ENCODE measurements at places on chromosomes 12 and 14.

DNA sequence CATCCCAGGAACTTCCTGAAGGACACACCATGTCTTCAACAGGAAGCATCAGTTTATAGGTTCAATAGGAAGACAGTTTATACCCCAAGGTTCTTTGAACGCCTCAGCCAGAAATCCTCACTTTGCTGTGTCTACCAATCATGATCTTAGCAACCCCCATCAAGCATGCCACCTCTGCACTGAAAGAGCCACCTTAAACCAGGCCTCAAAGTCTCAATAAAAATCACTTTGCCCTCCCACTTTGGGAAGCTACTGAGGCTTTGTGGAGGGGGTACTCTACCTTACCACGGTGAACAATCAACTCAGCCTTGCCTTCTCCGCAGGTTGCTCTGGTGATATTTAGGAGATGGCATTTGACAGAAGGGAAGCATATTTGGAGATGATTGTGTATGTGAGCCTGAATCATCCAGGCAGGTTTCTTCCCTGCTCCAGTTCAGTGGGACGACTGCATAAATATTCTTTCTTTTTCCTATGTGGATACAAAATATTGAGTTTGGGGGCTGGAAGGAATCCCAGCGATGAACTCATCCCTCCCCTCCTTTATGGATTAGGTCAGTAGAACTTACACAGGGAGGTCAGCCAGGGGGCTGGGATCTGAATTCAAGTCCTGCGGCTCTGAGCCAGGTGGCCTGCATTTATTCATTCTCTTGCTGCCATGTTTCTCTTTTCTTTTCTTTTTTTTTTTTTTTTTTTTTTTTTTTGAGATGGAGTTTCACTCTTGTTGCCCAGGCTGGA, 42.8 kb upstream of the VASH1 start:
- DNase-seq: no peak

DNA sequence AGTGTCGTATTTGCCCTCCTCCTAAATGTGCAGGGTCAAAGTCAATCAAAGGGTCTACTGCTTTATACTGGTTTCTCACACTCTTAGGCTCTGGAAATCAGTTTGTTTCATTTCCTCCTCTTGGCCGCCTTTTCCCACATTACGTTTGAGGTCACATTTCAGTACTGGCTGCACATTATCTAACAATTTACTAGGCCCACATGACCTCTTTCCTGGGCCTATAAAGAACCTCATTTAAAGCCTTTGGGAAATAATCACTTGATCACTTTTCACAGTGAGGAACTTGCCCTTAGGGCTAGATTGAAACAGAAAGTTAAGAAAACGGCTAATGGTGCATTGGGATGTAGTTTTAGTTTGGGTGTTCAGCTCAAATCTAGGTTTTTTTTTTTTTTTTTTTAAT, 497.5 kb downstream of the RERGL start:
- DNase-seq: no peak

GRCh38 chr14:59428581-59429012, 36.6 kb downstream of the GPR135 start:
- DNase-seq: no peak

- DNase-seq: no peak
These were observed 32.4 kb downstream of the SMCO2 start for GRCh38 chr12:27478949-27479348.

GRCh38 chr12:115511986-115512711, 765.3 kb downstream of the MED13L start:
- no peak for DNase-seq

DNA sequence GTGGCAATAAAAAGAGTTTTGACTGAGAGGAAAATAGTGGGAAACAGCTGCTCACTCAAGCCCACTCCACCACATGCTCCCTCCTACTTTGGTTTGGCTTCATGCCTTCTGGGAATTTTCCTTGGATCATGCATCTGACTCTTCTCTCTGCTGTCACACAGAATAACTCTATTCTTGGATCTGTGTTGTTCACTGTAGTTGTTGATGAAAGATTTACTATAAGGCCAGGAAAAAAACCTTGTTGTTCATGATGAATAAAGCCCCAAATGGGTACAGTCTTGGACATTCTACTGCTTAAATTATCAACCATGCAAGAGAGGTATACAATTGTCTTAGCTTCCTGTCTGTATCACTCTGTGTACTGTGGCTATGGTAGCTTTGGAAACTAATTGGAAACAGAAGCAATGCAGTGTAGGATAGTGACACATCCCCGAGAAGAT, 70.5 kb downstream of the TMX1 start:
- no peak for DNase-seq

DNA sequence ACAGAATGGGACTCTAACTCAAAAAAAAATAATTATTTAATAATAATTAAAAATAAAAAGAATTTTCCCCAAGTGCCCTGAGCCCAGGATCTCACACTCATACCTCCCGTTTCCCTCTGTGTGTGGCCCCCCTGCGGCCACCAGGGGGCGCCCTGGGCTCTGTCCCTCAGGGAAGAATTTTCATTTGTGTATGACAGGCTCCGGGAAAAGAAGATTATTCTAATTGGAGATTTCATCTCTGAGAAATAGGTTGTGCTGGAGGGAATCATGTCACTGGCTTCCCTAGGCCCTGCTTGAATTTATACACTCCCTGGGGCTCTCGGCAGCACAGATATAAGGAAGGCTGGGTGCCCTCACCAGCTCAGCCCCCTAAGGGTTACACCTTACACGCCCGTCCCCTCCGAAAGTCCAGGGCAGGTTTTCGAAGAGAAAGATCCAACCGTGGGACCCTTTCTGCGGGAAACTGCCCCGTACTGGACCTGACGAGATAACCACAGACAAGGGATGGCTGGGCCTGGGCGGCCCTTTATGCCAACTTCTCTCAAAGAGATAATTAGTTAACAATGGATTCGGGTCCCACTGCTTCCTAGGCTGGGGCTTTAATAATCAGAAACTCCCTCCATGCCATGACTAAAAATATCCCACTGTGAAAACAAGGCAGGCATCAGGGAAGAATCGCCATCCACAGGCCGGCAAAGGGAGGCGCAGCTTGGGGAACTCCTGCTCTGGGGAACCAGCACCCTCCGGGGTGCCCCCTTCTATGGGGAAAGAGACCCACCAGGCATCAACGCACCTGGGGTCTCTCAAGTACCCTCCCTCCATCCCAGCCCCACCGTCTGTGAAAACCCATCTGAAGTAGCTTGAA, 80.7 kb downstream of the KDM2B start:
- DNase-seq: peak; percentile 24

- DNase-seq: no peak
These were observed 4.9 kb upstream of the GPR132 start for GRCh38 chr14:105069871-105070759.

GRCh38 chr14:34283590-34283989, 178.4 kb downstream of the SPTSSA start:
- no peak for DNase-seq

- DNase-seq: no peak
These were observed 209.2 kb upstream of the HMGA2 start for GRCh38 chr12:65615118-65615517.

DNA sequence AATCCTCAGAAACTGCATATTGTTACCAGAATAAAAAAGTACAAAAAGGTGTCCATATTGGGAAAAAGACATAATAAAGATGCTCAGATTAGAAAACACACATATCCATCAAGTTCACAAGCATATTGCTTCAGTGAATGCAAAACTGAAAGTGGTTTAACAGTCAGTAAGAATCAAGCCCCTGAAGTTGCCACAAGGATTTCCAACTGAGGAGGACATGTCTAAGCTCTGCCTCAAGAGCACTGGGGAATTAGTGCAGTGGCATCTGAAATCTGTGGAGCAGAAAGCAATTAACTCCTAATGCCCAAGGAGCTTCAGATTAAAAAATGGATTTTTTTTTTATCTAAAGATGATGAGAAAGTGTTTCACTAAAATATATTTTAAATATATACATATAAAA, 113.2 kb downstream of the DENND5B start:
- DNase-seq: no peak

DNA sequence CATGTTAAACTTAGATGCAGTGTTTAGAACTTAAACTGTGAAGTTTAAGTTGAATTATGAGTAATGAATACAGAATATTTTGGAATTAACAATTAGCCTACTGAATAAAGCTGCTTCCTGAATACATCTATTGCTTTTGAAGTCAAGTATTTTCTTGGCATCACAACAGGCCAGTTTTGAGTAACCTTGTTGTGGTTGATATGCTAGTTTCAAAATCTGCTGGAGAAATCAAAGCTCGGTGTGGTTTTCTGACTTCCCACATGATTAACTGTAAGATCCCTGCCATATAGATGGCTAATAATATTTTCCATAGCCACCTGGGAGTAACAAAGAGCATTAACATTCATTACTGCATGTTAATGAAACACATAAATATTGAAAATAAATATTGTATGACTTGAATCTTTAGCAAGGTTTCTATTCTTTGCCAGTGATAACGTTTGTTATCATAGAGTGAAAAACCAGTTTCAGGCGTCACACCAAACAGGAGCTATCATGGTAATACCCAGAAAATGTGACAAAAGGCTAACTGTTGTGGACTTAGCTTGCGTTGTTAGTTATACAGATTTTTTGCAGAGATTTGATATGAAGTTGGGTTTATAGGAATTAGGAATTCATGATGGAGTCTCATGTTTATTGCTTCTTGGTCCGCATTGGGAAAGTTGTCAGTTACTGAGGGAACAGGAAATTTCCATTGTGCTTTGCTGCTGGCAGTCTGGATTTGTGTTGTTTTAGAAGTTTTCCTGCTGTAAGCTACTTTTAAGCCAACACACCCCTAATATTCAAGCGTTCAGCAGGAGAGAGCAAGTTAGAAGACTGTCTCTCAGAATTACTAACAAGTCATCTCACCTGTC, 32.1 kb downstream of the PPFIBP1 start:
- no peak for DNase-seq

- no peak for DNase-seq
These were observed 5.5 kb downstream of the DNAH10 start for GRCh38 chr12:123767613-123768012.

DNA sequence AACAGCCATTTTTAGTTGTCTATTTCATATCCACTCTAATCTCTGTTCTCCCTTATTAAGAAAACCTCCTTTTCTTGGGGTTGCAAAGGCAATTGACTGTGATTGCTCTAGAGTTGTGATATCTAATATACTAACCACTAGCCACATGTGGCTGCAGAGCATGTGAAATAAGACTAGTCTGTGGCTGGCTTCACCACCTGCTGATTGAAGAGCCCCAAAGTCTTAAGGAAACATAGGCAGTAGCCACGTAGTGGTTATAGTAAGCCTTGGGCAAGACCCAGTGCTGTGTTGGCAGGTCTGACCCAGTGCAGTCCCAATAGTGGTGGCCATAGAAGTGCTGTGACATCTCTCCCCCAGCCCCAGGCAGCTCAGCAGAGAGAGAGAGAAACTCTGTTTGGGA, 28.4 kb upstream of the ATP2B1 start:
- DNase-seq: no peak

GRCh38 chr12:93908846-93909567, 231.8 kb downstream of the CRADD start:
- DNase-seq: no peak

- DNase-seq: no peak
These were observed 45.3 kb downstream of the NAA25 start for GRCh38 chr12:112063273-112063672.

GRCh38 chr14:106210650-106211049, 684.3 kb downstream of the TMEM121 start:
- DNase-seq: no peak

DNA sequence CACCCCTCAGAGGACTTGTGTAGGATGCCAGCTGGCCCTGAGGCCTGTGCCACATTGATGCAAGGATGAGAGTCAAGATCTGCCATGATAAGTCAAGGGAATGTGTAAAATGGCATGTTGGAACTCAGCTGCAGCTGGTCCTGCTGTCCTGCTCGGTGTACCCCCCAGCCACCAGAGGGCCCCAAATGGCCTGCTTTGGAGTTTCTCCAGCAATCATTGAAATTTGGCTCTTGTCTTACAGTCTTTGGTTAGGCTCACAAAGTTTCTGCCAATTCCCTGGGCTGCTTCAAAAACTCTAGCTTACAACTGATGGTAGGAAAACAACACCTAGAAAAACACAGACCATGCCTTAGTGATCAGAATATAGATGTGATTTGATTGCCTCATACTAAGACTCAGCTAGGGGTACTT, 76.8 kb downstream of the HSD17B6 start:
- DNase-seq: no peak

DNA sequence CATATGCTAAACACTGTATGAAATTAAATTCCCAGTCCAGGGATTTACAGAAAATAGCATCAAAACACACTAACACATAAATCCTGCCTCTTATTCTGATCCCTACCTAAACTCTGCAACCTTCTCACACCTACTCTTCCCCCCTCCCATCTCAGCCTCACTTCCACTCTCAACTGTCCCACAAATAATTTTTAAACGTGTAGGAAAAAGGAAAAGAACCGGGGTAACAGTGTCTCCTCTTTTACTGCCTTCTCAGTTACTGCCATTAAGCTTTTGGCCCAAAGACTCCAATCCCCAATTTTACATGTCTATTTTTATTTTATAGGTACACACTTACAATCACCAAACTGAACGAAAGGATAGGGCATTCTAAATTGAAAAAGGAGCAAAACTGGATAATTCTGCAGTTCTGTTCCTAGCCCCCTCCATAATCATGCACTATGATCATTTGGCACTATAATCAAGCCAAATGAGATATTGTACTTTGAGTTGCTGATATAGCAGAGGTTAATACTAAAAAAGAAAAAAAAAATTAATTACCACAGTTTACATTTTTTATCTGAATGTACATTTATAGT, 2.9 kb downstream of the DUSP16 start:
- DNase-seq: no peak

GRCh38 chr14:101740981-101741380, 20.5 kb upstream of the PPP2R5C start:
- DNase-seq: no peak

GRCh38 chr14:100696590-100696989, 30.1 kb upstream of the DLK1 start:
- no peak for DNase-seq

- DNase-seq: no peak
These were observed 313.2 kb downstream of the PCNX1 start for GRCh38 chr14:71220462-71220861.

- no peak for DNase-seq
These were observed 1402.0 kb upstream of the SEL1L start for GRCh38 chr14:82935691-82936090.

DNA sequence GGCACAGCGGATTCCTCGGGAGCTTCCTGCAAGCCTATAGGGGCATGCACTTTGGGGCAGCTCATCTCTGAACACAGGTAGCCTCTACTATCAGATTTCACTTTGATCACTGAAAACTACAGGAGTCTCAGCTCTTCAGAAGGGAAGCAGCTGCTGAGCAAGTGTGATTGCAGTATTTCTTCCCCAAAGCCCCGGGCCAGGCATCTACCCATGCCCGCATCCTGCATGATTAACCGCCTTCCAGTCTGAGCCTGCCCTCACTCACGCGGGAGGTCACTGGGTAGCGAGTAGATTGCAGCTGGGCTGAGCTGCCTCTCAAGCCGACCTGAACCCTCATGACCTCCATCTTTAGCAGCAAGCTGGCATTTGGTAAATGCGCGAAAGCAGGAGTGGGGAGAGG, 334.7 kb downstream of the DPF3 start:
- DNase-seq: no peak

DNA sequence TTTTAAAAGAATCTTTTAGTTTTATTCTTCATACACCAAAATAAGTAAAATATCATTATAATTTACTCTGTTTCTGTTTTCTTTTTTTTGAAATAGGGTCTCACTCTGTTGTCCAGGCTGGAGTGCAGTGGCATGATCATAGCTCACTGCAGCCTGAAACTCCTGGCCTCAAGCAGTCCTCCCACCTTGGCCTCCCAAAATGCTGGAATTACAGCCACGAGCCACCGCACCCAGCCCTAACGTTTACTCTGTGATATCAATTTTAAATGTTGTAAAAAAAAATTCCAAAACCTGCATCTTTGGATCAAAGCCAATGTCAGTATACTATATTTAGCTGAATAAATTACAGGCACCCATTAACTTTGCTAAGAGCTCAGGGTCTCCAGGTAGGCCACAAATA, 437.1 kb upstream of the USP15 start:
- DNase-seq: no peak
